ENCODE measurements at places on chromosomes 4 and X.

GRCh38 chr4:187849556-187850225 is 145.9 kb upstream of the ZFP42 start:
- DNase-seq = no peak

GRCh38 chrX:13201605-13202219 is 118.1 kb downstream of the ATXN3L start:
- no peak for DNase-seq

DNA sequence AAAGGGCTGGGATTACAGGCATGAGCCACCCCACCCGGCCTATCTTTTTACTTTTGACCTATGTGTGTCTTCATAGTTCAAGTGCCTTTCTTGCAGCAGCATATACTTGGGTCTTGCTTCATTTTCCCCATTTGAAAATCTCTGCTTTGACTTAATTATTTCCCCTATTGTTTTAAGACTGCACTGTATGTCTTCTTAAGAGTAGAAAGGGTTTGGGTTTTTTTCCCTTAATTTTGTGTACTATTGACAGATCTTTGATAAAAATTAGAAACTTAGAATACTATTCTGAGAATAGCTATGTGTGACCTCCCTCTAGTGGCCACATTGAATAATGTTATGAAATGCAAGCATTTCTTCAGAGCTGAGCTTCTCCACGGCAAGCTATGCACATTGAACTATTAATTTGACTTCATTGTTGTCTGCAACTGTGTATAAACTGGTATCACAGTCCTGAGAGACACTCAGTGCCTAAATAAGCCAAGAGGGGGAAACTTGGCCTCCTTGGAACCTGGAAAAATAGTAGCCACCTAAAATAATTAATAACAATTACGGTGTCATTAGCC is 8.7 kb upstream of the SLC25A4 start:
- no peak for DNase-seq

DNA sequence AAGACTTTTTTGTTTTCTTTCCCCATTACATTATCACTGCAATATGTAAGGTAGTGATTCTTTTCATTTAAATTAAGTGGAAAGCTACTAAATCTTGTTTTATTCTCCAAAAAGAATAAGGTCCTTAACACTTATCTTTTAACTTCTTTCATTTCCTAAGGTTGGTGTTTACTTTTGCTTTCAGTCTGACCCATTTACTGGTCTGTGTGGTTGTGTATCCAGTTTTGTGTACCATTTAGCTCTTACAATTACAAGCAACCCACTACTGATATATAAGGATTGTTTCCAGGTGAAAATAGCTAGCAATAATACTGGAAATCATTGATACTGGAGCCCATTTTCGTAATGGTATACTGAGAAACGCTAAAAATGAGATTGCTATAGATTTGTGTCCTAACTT is 123.1 kb upstream of the CXorf66 start:
- DNase-seq = no peak

DNA sequence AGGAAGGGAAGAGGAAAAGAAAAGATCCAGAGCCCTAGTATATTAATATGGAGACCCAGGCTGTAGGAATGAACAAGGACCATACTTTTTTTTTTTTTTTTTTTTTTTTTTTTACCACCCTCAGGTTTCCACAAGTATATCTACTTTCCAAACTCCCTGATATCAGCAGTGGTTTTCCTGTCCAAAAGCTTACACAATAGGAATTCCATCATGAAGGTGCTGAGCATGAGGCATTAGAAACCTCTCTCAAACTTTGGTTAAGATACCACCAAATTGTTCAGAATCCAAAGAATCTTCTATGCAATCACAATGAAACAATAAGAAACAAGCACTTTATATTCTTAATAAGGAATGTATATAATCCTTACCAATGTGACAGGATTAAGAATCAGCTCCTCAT is 26.5 kb downstream of the RPS6KA3 start:
- no peak for DNase-seq

All from right renal cortex interstitium (tissue), 3 donors.